Hepatic stellate cell (primary cell): ENCODE measurements at places on chromosomes 2 and 18.

- peak; percentile 21 for DNase-seq
Measured at GRCh38 chr2:147082850-147083522, 761.8 kb upstream of the ACVR2A start.

DNA sequence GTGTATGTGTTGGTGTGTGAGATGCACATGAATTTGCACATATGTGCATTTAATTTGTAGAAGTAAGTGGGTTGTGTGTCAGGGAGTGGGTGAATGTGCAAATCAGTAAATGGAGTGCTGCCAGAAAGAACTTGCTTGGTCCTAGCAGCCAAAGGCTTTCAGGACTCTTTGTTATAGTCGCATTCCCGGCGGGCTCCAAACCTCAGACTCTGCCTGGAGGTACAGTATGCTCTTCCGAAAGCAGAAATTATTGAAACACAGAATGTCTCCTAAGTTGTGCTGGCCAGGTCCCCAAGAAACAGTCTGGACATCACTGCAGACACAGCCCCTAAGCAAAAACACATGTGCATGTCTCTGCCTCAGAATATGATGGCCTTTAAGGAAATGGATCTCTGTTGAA, 232.4 kb downstream of the INSIG2 start:
- no peak for DNase-seq

- no peak for DNase-seq
Measured at GRCh38 chr18:30639361-30639760, 403.2 kb downstream of the DSC3 start.

DNA sequence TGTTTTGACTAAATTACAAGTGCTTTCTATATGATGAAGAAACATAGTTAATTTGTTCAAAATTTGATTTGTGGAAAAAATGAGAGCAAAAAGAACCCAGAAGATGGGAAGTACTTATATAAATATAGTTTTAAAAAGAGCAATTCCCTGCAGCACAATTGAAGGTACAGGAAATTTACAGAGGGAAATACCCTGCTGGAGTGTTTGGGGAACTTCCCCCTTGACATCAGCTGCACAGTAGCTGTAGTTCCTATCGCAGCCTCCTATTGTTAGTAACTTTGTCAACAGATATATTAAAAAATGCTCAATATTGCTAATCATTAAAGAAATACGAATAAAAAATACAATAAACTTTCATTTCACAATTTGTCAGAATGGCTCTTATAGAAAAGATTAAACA, 1118.8 kb upstream of the ZEB2 start:
- no peak for DNase-seq

- no peak for DNase-seq
Measured at GRCh38 chr2:143891879-143892308, 628.0 kb downstream of the ZEB2 start.

DNA sequence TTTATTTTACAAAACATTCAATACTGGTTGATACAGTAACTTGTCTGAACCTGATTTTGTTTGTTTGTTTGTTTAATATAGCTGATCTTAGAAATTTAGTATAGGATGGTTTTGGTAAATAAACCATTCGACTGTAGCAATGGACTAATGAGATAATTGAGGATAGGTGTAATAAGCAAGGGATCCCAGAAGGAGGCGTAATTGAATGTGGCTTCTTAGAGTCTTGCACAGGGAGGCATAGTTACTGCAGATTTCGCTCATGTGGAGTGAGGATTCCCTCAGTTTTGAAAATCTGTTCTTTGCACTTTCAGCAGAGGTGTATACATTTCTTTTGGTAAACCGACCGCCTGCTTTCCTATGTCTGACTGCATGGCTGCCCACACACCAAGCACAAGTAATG, 709.6 kb downstream of the SOCS6 start:
- DNase-seq, result no peak

GRCh38 chr2:181910028-181910831, 18.7 kb downstream of the ITPRID2 start:
- DNase-seq, result no peak

DNA sequence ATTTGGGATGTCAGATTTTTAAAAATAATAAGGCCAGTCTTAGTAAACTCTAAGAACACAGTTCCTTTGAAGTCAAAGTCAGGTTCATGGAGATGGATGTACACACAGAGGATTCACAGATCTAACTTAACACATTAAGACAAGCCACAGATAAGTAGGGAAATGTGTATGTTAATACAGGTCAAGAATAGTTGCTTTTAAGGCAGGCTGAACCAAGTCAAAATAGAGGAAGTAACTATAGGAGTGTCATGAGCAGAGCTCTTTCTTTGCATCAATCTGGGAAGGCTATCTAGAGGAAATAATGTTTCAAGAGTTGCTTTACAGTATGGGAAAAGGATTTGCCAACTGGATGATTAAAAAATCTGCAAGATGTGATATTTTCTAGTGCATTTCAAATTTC, 128.0 kb upstream of the FBXO11 start:
- no peak for DNase-seq

- peak; percentile 76 for DNase-seq
Measured at GRCh38 chr2:238644095-238645081, 203.5 kb upstream of the TWIST2 start.

GRCh38 chr2:33241072-33241471, 235.4 kb upstream of the RASGRP3 start:
- DNase-seq, result no peak
